H1 (cell line): ENCODE measurements at places on chromosomes 3 and 15. TPM values are rescaled to one million over a fixed set of nuclear protein-coding genes. Genes with fewer than 3 reads are reported as not detected.

ZNF860 gene
- polyA plus RNA-seq = 1.9 and 3.2 TPM in 2 replicates

CFAP100 gene
- polyA plus RNA-seq = 0.09 and 0.17 TPM in 2 replicates

CPNE9 gene
- polyA plus RNA-seq = 6.0 and 7.1 TPM in 2 replicates

ALPK3 gene
- polyA plus RNA-seq = 4.4 and 4.9 TPM in 2 replicates

CAND2 gene
- polyA plus RNA-seq = 8.7 and 12.0 TPM in 2 replicates

SEMA3F gene
- polyA plus RNA-seq = 20.3 and 36.0 TPM in 2 replicates

PRR20G gene
- polyA plus RNA-seq = 0.24 and 0.67 TPM in 2 replicates

ZFAND6 gene
- polyA plus RNA-seq = 158 and 237 TPM in 2 replicates

ZCWPW2 gene
- polyA plus RNA-seq = 0.06 and 0.11 TPM in 2 replicates

DISP2 gene
- 0.45 and 0.72 TPM in 2 replicates for polyA plus RNA-seq

TMEM158 gene
- 6.8 and 17.5 TPM in 2 replicates for polyA plus RNA-seq

CYP1A1 gene
- polyA plus RNA-seq = 0.22 and 0.32 TPM in 2 replicates

GRM7 gene
- 0.16 and 0.17 TPM in 2 replicates for polyA plus RNA-seq
